ENCODE measurements at places on chromosomes 16 and 17.

GRCh38 chr16:22789281-22789945 lies 24.5 kb upstream of the HS3ST2 start:
- DNase-seq, result no peak

GRCh38 chr16:15642557-15643047 lies 352 bp downstream of the MARF1 start:
- peak; percentile 48 for DNase-seq

DNA sequence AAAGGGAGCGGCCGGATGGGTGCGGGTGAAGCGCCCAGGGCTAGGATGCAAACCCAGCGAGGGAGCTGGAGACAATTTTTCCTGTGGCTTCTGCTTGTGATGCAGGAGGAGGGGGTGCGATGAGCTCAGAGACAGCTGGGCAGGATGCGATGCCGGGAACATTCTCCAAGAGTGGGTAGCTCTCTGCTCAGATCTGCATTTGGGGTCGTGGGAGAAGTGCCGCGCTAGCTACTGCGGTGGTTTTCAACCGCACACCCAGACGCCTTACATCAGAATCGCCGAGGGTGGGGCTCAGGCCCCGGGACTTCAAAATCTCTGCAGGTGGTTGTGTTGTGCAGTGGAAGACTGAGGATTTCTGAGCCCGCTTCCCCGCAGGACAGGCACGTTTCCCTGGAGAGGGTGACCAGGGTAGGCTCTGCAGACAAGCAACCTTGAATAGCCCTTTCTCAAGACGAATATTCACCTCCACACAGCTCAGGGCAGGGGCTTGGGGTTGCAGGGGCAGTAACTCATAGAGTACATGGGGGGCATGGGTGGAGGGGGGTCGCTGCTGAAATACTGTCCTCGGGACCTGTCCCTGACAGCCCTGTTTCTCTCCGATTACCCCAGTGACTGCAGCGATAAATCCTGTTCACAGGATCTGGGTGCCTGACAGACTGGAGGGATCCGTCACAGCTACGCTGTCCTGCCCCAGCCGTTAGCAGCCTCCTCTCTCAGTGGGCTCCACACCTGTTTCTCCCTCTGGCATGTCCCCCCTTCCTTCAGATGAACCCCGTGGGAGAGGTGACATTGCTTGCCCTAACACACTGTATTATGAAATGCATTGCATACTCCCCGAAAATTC lies 63.3 kb downstream of the HAPSTR1 start:
- DNase-seq, result no peak

- DNase-seq, result no peak
These were observed 173.9 kb downstream of the SALL1 start for GRCh38 chr16:50977138-50977537.

GRCh38 chr16:57366544-57367040 lies 5.7 kb upstream of the CX3CL1 start:
- DNase-seq, result no peak

- no peak for DNase-seq
These were observed 423.9 kb upstream of the MAF start for GRCh38 chr16:80024443-80024842.

DNA sequence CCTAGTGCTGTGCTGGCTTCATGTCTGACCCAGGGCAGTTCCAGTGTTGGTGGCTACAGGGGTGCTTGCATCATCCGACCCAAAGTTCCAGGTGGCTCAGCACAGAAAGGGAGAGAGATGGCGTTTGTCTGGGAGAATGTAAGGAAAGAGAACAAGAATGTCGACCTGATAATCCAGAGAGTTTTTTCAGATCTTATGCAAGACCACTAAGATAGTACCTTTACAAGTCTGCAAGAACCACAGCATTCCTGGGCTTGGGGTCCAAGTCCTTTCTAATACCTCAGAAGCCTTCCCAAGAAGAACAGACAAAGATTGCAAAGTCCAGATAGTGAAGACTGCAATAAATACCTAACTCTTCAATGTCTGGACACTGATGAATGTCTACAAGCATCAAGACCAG lies 363.0 kb upstream of the TOM1L1 start:
- DNase-seq, result no peak

DNA sequence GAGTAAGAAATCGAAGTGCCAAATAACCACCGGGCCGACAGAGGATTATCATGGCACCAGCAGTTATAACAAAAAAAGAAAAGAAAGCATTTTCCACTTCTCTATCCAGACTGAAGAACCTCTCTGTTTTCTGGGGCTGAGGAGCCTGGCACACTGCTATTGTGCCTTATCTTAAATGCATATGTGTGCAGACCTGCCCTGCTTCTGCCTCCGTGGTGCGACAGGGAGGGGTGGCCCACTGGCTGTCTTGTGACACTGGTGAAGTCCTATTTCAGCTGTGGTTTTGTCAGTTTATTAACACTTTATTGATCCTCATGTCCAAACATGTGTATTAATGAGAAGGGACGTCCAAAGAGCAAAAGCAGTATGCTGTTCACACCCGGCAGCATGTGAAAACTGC lies 55.4 kb downstream of the CDK5R1 start:
- no peak for DNase-seq

Data from NCI-H2107 (cell line).